Left ventricle myocardium superior (tissue), 1 donor: ENCODE measurements at places on chromosomes 11 and 22. TPM values are rescaled to one million over a fixed set of nuclear protein-coding genes. Genes with fewer than 3 reads are reported as not detected.

The PDE3B gene
- total RNA-seq, result 5.6 TPM

The ALX4 gene
- total RNA-seq, result 0.07 TPM

The ANKK1 gene
- total RNA-seq, result 0.10 TPM

GRCh38 chr22:48337957-48338792 is 1489.5 kb downstream of the BRD1 start:
- no peak for DNase-seq

DNA sequence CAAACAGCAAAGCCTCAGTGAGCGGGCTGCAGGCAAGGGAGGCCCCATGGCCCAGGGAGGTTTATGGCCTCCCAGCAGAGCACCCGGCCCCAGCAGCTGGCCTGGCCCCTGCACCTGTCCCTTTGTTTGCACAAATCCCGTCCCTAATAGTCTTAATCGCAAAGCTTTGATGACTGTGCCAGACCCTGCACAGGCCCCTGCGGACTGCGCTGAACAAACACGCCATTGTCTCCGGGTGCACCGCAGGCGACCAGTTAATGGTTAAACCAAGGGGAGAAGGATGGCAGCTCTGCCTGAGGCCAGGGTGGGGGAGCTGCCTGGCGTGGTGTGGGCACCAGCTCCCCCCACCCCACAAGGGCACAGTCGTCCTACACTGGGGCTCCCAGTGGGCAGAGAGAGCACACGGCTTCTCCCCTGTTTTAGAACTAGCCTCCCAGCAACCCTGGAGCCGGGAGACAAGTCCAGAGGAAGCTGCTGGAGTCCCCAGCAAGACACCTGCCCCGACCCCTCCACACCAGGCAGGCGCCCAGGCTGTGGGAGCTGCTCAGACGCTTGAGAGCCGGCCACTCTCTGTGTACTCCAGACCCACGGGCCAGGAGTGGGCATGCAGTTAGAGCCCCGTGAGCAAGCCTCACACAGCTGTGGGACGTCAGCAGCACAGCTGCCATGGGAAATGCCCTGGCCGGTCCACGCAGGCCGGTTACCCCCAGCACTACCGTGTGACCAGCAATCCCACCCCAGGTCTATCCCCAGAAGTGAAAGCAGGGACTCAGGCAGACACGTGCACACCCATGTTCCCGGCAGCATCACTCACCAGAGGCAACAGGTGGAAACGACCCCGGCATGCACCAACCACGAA is 39.7 kb upstream of the TH start:
- no peak for DNase-seq

- DNase-seq, result no peak
These were observed 7.8 kb downstream of the P2RY2 start for GRCh38 chr11:73225851-73226250.

DNA sequence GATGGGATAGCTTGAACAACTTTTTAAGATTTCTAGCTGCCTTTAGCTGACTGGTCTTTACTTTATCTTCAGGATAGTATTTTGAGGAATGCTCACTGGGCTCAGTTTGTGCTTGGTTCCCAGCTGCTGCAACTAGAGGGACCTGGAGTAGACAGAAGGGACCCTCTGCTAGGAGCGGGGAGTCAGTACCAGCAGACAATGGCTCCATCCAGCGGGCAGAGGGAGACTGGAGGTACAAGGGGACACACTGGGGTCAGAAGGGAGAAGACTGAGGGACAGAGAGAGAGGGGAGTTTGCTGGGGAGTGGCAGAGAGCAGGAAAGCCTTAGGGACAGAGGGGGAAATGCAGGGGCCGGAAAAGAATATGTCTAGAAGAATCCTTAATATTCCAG is 22.0 kb upstream of the ACER3 start:
- DNase-seq, result no peak

- no peak for DNase-seq
These were observed 56.9 kb downstream of the PANX1 start for GRCh38 chr11:94185416-94186084.

DNA sequence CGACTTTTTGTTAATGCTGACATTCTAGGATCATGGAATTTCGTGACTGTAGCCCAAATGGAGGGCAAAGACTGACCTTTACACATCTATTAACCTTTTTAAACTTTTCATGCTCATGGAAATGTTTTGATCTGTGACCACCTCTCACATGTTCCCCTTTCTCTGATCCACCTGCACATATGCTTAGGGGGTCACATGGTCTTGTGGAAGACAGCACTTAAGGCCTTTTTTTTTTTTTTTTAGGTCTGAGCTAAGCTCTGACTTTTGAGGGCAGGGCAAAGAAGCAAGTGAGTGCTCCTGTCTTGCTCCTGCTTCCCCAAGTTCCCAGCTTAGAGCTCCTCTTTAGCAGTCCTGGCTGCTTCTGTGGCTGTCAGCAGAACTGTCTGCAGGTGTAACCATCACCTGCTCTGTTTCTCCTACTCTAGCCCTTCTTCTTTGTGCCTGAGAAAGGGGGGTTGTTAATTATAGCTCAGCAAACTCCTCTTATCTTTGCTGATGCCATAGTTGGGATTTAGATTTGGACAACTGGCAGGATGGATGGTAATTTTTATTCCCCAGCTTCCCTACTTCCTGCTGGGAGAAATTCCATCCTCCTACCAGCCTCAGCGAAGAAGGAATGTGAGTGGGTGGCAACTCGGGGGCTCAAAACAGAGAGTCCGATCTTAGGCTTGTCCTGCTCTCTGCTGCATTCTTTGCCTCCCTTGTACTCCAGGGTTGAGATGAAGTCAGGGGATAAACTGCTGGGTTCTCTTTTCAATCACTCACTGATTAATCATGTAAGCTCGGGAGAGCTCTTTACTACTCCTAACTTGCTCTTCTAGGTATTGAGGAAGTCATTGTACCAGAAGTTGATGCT is 64.4 kb downstream of the GRAMD1B start:
- DNase-seq, result no peak

GRCh38 chr22:31840585-31840984 is 86.8 kb downstream of the DEPDC5 start:
- no peak for DNase-seq

DNA sequence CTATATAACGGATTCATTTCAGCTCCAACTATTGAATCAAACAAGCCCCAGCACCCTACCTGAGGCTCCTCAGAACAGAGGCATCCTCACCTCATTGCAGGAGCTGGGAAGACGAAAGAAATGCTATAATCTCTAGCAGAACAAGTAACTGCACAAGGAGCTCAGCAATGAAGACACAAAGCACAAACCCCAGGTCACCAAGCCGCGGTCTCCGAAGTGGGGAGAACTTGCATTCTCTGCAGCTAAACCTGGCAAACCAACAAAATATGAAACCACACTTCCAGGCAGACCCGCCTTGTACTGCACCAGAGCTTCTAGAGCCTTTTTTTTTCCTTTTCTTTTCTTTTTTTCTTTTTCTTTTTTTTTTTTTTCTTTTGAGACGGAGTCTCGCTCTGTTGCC is 21.8 kb upstream of the CD5 start:
- DNase-seq, result no peak

GRCh38 chr11:2135648-2136201 is 3.5 kb downstream of the IGF2 start:
- peak; percentile 31 for DNase-seq

- DNase-seq, result peak; percentile 72
These were observed 27.9 kb downstream of the ADAMTS15 start for GRCh38 chr11:130476200-130476921.
